NCI-H1105 (cell line): ENCODE measurements at places on chromosomes 12 and 14.

DNA sequence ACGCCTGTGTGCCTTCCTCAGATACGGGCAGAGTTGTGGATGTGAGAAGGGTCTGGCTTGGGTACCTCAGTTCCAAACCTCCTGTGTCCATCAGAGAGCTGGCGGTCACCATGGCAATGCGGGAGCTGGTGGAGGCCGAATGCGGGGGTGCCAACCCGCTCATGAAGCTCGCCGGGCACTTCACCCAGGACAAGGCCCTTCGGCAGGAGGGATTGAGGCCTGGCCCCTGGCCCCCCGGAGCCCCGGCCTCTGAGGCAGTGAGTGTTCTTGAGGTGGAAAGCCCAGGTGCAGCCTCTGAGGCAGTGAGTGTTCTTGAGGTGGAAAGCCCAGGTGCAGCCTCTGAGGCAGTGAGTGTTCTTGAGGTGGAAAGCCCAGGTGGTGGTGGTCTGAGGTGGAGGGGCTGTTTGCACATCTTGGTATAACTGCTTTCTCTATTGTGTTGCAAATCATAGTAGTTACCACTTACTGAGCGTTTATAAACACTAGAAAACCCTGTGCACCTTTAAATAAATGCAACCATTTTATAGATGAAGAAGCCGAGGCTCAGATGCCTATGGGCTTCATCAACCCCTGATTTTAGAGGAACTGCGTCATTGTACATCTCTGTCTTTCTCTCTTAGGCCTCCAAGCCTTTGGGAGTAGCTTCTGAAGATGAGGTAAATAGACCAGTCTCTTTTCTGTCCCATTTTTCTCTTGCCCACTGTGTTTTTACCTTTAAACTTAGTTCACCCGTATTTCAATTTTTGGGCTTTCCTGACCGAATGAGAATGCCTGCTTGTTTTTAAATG, 976 bp downstream of the PEX5 start:
- peak; percentile 21 for DNase-seq

DNA sequence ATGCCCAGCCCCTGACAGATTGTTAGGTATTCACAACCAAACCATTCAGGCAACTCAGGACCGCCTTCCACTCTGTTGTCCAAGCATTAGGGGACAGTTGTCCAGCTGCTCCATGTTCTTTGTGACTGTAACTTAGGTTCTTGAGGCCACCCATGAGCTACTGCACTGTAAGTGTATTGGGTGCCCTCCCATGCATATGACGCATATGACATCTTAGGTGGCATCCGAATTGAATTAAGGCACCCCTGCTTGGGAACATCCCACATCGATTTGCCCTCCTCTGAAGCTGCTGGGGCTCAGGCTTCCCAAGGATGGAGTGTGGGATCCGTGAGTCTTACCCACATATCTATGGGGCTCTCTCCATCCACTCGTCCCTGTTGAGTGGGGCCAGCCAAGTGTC, 17.7 kb downstream of the RFLNA start:
- DNase-seq, result no peak

DNA sequence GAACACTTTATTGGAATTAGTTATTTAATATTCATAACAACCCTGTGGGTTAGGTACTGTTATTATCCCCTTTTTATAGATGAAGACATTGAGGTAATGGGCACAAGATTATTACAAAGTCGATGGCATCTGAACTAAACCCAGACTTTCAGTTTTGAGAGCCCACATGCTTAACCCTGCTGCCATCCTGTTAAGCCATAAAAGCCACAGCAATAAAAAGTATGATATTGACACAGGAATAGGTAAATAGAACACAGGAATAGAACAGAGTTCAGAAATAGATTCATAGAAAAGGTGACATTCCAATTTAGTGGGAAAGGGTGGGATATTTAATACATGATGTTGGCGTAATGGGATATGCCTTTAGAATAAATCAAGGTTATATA, 119.8 kb downstream of the SLC38A1 start:
- no peak for DNase-seq

DNA sequence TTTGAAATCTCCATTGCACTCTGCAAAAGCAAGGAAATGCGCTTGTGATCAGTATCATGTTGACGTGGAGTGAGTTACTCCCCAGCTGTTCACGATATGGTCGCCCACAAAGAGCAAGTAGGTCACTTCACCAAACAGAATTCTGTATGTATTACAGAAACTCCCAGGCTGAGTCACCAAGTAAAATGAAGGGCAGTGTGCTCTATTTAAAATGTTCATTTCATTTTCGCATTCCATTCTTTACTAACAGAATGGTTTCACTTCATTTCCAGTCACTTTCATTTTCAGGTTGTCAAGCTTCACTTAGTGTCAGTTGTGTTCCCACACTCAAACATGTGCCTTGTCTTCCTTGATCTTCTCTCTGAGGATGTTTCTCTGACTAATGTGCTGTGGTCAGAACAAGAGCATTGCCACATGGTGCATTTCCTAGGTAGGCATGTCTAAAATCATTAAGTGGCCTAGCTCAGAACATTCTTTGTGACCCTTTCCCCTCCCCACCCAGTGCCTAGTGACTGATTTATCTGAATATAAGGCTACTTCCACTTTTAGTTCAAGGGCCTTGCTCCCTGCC, 391.2 kb downstream of the RAD51B start:
- DNase-seq, result no peak

GRCh38 chr14:66092206-66092605, 394.0 kb upstream of the CCDC196 start:
- DNase-seq, result no peak

DNA sequence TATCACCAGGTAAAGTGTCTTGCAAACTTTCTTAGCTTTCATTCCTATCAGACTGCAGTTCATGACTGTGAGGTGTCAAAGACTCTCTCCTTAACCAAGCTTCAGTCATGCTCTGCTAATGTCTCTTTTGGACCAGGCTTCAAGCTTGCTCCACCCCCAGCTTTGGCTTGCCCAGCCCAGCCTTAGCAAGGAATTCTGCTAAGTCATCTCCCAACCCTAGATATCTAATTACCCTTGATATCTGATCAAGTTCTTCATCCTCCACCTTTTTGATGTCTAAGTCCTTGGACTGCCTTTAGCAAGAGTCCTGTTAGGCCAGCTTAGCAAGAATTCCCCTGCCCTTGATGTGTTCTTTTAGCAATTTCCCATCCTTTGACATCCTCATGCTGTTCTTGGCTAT, 108.9 kb upstream of the FGD4 start:
- DNase-seq, result no peak

GRCh38 chr14:55936691-55937090, 181.5 kb upstream of the PELI2 start:
- DNase-seq, result no peak

DNA sequence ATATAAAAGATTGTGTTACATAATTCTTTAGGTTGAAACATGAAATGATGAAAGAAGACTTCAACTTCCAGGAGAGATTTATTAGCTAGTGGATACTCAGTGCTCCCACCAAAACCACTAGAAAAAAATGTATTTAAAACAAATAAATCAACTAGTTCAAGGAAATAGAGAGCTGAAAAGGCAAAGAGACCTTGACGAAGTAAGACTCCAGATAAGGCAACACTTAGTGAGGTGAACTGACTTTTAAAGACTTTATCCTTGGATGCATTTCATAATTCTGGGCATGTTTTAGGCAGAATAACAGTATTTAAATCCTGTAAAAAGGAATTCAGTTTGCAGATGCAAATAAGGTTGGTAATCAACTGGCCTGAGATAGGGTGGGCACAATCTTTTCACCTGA, 1150.7 kb downstream of the FSCB start:
- no peak for DNase-seq

- no peak for DNase-seq
Observed at GRCh38 chr14:34014936-34015335, 64.1 kb upstream of the EGLN3 start.

DNA sequence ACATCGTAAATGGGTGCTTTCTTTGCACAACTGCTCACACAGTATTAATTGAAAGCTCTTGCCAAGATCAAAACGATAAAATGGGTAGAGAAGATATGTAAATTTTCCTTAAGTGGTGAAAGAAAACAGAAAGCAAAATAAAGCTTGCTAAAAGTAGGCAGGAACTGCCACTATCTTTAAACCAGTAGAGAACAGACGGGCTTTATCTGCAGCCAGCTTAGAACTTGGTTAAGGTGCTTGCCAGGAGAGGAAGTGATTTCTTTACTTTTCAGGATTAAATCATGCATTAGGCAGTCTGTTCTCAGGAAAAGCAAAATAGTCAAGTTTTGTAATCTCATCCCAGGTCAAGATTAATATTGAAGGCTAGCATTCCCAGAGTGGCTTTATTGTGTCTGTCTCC, 56.9 kb upstream of the CCDC175 start:
- no peak for DNase-seq

DNA sequence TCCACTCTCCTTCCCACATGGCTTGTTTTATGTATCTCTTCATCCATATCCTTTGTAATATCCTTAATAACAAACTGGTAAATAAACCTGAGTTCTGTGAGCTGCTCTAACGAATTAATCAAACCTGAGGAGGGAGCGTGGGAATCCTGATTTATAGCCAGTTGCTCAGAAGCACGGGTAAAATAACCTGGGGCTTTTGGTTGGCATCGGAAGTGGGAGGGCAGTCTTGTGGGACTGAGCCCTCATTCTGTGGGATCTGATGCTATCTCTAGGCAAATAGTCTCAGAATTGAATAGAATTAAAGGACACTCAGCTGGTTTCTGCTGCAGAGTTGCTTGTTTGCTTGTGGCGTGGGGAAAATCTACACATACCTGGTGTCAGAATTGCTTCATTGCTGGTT, 17.5 kb upstream of the LDHB start:
- DNase-seq, result no peak

GRCh38 chr14:105496831-105497591, 6.0 kb downstream of the TEDC1 start:
- DNase-seq, result no peak

DNA sequence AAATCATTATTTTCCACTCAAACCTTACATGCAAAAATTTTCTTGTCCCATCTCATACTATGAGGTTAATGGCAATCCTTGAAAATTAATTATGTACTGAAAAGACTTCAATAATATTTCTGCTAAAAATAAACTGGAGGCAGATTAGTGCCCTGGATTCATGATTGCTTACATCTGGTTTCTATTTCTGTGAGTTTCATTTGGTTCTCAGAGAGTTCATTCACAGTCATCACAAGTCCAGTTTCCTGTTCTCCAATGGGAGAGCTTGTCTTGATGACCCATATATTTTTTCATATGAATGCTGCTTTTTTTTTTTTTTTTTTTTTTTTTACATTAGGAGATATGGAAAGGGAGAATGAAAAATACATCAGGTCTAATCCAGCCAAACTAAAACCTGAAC, 6.6 kb upstream of the PTHLH start:
- no peak for DNase-seq

DNA sequence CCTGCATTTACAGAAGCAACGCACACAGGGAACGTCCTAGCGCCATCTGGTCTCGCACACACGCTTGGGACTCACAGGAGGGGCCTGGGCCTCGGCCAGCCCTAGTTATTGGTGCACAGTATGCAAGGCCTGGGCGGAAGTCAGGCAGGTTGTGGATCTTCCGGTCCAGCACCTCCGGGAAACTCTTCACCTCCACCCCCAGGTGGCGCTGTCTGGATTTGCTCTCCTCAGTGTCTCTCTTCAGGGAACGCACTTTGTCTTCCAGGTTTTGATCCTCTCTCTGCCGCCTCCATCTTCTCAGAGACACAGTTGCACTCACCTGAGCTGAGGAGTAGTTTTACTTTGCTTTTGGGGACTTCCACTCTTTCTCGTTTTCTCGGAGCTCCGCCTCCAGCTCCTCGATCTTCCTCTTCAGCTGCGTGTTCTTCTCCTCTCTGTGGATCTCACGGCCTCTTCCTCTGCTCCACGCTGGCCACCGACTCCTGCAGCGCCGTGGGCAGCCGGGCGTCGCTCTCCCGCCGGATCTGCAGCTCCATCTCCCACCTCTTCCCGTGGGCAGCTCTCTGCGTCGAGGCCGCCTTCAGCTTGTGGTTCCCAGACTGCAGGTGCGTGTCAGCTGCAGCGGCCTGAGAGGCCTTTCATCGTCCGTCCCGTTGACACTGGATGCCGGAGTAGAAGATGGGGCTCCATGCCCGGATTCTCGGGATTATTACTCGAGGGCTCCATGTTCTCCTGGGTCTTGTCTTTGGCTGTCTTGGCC, 933.8 kb downstream of the TMEM121 start:
- no peak for DNase-seq

- no peak for DNase-seq
Observed at GRCh38 chr14:77406718-77407117, 16.6 kb downstream of the NOXRED1 start.

DNA sequence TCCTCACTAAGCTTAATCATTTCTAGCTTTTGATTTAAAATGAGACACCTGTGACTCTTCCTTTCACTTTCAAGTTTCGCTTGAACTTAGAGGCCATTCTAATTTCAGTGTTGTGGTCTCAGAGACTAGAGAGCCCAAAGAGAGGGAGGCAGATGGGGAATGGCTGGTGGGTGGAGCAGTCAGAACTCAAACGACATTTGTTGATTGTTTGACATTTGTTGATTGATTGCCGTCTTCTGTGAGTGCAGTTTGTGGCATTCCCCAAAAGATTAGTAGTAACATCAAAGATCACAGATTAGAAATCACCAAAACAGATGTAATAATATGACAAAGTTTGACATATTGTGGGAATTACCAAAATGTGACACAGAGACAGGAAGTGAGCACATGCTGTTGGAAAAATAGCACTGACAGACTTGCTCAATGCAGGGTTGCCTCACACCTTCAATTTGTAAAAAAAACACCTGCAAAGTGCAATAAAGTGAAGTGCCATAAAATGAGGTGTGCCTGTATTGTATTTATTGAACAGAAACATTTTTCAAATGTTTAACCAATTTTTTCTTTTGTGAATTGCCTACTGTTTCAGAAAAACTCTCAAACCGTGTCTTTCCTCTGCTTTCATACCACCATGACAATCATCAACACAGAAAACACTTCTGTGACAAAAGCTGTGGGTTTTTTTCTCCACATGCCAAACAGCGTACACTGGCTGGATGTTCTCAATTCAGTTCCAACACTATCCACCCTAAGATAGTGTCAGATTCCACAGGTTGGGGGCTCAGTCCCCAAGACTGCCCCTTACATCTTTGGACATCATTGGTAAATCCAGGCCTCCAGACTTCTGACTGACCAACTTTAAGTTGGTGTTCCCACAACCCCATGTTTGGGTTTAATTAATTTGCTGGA, 376.3 kb upstream of the RGS6 start:
- DNase-seq, result no peak

GRCh38 chr12:66500841-66501240, 178.0 kb downstream of the GRIP1 start:
- no peak for DNase-seq

- DNase-seq, result no peak
Observed at GRCh38 chr12:69046920-69047319, 113.9 kb upstream of the CPM start.

DNA sequence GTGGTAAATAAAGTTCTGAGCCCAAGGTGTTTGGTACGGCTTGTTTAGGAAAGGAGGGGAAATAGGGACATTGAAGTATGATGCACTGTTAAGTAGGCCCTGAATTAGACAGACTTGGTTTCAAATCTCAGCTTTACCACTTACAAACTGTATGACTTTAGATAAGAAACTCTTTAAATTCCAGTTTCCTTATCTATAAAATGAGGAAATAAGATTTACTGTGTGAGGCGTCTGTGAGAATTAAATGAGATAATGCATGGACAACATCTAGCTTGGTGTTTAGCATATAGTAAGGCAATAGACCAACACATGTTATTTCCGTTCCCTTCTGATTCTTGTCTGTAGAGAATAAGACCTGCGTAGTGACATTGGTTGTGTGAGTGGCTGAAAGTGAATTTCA, 7.0 kb downstream of the NCKAP1L start:
- no peak for DNase-seq
